ENCODE measurements at places on chromosomes 7 and 10.

GRCh38 chr7:94289071-94289470 is 105.6 kb upstream of the COL1A2 start:
- no peak for DNase-seq

GRCh38 chr7:74573512-74573911 is 84.0 kb upstream of the GTF2I start:
- DNase-seq, result no peak

DNA sequence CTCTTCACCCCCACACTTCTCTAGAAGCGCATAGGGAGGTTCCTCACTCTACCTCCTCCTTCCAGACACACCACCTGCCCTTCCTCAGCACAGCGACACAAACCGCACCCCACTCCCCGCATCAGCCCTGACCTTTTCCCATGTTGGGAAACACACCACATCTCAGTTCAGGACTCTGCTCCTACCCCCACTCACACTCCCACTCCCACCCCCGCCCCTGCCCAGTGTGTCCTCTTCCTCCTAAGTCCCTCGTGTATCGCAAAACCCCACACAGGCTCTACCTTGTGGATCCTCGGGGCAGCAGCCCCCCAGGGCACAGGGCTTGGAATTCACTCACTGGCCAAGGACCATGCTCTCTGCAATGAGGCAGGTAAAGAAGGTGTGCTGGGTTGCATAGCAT is 4.2 kb upstream of the AOC1 start:
- no peak for DNase-seq

DNA sequence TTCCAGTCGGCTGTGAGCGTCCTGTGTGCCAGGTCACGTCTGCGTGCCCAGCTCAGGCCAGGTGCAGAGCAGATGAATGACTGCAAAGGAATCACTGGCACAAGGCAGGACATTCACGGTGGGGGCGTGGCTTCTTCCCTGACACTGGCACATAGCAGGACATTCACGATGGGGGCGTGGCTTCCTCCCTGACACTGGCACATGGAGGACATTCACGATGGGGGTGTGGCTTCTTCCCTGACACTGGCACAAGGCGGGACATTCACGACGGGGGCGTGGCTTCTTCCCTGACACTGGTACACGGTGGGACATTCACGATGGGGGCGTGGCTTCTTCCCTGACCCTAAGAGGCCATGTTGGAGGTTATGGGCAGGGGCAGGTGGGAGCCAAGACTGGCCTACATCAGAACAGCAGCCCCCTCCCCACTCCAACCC is 64.3 kb downstream of the MYL10 start:
- no peak for DNase-seq

- no peak for DNase-seq
These were observed 237.4 kb downstream of the FOXP2 start for GRCh38 chr7:114652041-114652440.

GRCh38 chr7:23268167-23268566 is 21.6 kb downstream of the GPNMB start:
- DNase-seq, result no peak

- DNase-seq, result no peak
These were observed 124.5 kb upstream of the KCTD7 start for GRCh38 chr7:66504131-66504530.

- no peak for DNase-seq
These were observed 415.4 kb downstream of the PLXNA4 start for GRCh38 chr7:132160611-132161532.

GRCh38 chr7:31553661-31554081 is 39.8 kb downstream of the ITPRID1 start:
- no peak for DNase-seq

DNA sequence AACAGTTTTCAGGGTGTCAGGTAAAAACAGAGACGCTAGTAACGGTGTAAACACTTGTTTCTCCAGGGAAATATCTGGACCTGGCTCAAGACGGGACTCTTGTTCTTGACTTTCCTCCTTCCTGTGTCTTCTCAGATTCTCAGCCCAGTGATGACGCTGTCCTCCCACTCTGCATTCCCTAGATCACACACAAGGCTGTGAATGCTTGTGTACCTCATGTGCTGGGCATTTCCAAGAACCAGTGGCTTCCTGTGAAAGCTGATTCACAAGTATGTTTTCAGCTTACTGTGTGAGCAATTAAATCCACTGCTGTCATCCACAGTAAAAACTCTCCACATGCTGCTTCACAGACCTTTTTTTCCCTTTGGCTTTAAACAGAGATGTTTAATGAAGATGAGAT is 193.8 kb upstream of the DPP6 start:
- DNase-seq, result no peak

DNA sequence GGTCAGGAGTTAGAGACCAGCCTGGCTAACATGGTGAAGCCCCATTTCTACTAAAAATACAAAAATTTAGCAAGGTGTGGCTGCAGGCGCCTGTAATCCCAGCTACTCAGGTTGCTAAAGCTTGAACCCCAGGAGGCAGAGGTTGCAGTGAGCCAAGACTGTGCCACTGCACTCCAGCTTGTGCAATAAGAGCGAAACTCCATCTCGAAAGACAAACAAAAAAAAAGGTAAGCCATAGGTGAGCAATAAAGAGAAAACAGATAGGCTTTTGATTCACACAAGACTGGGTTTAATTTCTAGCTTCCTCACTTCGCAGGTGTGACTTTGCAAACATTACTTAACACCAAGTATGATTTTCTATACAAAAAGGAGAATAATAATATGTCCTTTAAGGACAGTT is 72.3 kb upstream of the ACBD5 start:
- DNase-seq, result no peak

- DNase-seq, result no peak
These were observed 200.1 kb upstream of the FOXP2 start for GRCh38 chr7:114214466-114214865.

DNA sequence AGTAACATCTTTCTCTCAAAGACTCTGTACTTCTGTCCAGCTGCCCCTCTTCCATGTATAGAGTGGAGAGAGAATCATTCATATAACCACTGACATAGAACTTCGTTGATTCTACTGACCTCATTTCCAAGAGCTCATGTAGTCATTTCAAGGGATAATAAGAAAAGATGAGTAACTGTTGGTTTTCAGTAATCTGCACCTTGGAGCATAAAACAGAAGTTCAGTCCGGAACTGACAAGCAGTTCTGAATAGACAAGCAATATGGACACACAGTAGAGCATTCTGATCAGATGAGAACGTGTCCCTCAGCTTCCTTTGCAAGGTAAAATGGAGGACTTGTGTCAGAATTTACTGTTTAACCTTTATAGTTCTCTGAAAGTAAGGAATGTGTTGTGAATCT is 847.1 kb downstream of the REEP3 start:
- no peak for DNase-seq

GRCh38 chr7:19928247-19928646 is 154.8 kb upstream of the TMEM196 start:
- DNase-seq, result no peak

DNA sequence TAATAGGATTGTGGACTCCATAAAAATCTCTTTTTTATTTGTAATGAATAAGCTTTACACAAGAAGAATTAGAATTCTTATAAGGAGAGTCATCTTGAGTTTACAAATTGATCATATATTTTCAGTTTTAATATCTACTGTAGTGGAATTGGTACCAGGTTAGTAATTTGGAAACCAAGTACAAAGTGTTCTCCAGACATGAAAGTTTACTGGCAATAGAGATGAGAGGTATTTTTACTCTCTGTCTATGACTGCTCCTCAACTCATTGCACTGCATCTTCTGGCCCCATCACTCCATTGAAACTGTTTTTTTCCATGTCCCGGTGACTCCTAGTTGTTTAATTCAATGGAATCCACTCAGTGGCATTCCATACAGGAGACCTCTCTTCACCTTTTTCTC is 164.5 kb upstream of the SMIM30 start:
- no peak for DNase-seq

DNA sequence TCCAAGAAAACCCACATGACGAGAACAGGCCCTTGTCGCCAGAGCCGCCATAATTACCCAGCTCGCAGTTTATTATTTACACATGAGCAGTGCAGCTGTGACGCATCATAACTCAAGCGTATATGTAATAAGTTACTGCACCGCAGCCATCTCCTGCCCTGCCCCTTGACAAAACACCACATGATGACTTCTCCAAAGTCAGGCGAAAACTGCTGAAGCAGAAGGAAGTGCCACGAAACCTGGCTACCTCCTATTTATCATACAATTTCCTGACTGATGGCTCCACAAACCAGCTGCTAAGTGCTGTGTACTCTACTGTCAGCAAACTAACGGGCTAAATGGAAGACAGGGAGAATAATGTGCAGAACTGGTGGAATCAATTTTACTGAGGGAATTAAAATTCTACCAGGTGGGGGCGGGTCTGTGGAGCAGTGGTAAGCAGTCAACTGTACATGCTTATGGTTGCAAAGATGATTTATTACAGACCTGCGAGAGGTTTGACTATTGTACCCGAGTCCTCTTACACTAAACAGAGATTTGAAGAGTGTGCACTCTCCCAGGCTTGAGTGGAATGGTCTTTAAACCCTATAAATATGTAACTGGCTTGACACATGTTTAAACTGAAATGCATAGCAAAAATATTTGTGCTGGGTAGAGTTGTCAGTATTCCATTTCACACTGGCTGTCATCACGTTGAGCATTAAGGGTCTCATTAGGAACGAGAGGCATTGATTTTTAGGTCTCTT is 156.0 kb downstream of the GLI3 start:
- no peak for DNase-seq

GRCh38 chr7:13097499-13097898 is 410.1 kb downstream of the ARL4A start:
- no peak for DNase-seq

DNA sequence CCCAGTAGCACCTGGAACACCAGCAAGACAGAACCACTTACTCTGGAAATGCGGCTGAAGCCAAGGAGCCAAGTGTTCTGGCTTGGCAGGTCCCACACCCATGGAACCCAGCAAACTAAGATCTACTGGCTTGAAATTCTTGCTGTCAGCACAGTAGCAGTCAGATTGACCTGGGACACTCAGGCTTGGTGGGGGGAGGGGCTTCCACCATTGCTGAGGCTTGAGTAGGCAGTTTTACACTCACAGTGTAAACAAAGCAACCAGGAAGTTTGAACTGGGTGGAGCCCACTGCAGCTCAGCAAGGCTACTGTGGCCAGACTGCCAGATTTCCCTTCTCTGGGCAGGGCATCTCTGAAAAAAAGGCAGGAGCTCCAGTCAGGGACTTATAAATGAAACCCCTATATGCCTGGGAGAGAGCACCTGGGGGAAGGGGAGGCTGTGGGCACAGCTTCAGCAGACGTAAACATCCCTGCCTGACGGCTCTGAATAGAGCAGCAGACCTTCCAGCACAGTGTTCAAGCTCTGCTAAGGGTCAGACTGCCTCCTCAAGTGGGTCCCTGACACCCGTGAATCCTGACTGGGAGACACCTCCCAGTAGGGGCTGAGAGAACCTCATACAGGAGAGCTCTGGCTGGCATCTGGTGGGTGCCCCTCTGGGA is 121.2 kb downstream of the MTERF1 start:
- no peak for DNase-seq

DNA sequence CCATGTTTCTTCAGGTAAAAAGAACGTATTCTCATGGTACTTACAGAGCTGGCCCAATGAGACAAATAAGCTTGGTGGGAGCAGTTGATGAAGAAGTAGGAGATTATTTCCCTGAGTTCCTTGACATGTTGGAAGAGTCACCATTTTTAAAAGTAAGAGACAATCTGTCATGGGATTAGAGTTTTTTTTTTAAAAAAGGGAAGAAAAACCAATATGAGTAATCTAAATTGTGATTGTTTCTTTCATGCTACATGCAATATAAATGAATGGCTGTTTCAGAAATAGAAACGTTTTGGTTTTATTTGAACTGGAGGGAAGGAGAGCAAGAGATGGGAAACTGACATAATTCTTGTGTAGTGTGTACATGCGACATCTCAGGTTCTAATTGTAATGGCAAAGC is 32.8 kb downstream of the TMEM60 start:
- DNase-seq, result no peak

DNA sequence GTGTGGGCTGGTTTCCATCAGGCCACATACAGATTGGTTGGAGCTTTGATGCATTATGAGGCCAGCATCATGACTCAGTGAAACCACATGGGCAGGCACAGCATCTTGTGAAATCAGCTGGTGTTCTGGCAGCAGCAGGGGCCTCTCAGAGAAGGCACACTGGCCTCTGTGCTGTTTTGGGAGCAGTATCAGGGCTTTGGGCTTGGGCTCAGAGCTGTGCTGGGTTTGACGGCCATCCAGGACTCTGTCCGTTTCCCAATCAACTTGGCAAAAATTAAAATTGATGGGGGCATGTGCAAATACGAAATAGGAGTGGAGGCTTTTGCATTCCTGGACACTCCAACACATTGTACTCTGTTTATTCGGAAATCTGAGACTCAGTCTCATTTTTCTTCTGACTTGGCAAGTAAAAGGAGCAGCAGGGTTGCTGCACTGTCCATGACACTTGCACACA is 190.9 kb downstream of the BMPER start:
- DNase-seq, result no peak

DNA sequence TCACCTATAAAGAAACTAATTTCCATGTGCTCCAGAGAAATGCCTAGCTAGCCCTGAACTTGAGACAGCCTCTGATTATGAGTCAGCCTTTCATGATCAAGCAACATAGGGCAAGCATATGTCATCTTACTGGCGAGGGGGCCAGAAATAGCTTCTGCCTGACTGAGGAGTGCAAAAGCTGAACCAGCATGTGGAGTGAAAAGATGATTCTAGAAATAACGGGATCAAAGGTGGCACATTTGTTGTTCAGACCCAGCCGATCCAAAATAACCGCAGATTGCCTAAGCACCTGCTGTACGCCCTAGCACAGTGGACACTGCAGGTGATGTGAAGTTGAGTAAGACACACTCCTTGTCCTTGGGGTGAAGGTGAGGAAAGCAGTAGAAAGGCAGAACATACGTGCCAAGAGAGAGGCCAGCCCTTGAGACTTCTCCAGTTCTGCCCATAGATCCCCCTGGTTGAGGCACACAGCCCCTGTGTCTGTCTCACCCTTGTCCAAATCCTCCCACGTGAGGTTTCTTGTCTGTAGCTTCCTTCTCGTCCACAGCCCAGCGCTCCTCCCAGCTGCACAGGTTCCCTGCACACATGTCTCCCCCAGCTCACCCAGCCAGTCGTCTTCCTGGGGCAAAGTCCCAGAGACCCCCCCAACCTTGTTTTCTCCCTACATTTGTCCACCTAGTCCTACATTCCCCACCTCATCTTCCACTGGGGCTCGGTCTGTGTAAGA is 2.8 kb upstream of the BCL7B start:
- DNase-seq, result no peak

DNA sequence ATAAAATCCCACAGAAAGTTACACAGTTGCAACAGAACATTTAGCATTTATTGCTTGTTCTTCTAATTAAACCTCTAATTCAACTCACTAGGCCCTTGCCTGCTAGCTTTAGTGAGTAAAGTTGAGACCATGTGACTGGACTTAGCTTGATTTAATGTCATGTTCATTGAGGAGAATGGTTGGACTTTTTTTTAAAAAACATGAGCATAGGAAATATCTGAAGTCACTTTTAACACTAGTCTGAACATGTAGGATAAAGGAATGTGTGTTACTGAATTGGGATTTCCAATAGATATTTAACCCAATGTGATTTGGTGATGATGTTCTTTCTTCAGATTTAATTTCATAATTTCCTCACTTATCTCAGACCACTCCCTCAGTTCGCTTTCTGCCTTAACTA is 24.6 kb upstream of the GLCCI1 start:
- DNase-seq, result no peak

GRCh38 chr7:106462365-106462859 is 177.6 kb upstream of the NAMPT start:
- no peak for DNase-seq

All from activated gamma-delta T cell (primary cell).